ENCODE measurements at places on chromosomes 2 and 18. TPM values are rescaled to one million over a fixed set of nuclear protein-coding genes. Genes with fewer than 3 reads are reported as not detected.

The IL1B gene
- total RNA-seq: not detected

The MC4R gene
- not detected for total RNA-seq

The ICA1L gene
- 4.9 TPM for total RNA-seq

The L3MBTL4 gene
- total RNA-seq: 0.58 TPM

DNA sequence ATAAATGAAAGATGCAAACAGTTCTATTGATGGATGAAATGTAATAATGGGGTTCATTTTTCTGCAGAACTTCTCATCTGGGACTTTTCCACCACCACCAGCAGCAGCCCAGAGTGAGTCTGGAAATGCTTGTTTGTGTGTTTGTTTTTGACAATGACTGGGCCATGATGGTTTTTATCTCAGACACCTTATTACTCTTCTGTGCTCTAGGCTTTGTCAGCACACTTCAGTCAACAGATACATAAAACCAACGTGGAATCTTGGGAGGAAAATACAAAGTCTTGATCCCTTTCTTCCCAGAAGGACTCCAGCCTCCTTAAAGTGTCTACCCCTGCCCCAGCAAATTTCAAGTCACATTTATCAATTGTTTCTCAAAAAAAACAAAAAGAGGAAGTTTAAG lies 134.0 kb downstream of the MREG start:
- peaks cover 2% of the 10 kb centered on the region for H3K4me1 ChIP-seq
- no peak overlapping the region for H3K4me3 ChIP-seq
- H3K36me3 ChIP-seq: no peaks in the 10 kb centered on the region

DNA sequence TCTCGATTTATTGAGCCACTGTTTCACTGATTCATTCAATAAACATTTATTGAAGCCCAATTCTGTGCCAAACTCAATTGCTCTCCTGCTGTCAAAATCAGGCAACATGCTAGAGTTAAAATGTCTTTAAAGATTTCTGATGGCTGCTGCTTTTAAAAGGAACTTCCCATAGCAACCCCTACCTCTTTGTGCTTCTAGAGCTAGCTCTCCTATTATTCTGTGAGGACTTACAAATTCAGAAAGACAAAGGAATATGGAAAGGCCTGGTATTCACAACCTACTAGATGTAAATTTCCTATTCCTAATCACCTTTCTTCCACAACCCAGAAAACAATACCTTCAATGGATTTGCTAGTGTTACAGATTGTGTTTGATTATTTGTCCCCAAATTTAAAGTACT lies 395.5 kb downstream of the NRXN1 start:
- H3K27ac ChIP-seq: no peak overlapping the region
- no peaks in the 10 kb centered on the region for H3K27me3 ChIP-seq
- H3K4me3 ChIP-seq: no peak overlapping the region
- no peaks in the 10 kb centered on the region for H3K36me3 ChIP-seq
- DNase-seq: no peak
- no peaks in the 10 kb centered on the region for H3K4me1 ChIP-seq

- DNase-seq: peak; percentile 14
- H3K36me3 ChIP-seq: no peaks in the 10 kb centered on the region
- no peaks in the 10 kb centered on the region for H3K27me3 ChIP-seq
- no peaks in the 10 kb centered on the region for H3K4me1 ChIP-seq
Observed at GRCh38 chr2:166671801-166672200, 177.8 kb upstream of the SCN7A start.

GRCh38 chr2:181670632-181671031 lies 9.7 kb downstream of the NEUROD1 start:
- H3K27ac ChIP-seq: no peak overlapping the region
- DNase-seq: no peak
- no peak overlapping the region for H3K4me3 ChIP-seq
- no peaks in the 10 kb centered on the region for H3K4me1 ChIP-seq
- H3K27me3 ChIP-seq: peaks cover 37% of the 10 kb centered on the region
- no peaks in the 10 kb centered on the region for H3K36me3 ChIP-seq

GRCh38 chr2:54755641-54756326 lies 32.3 kb downstream of the EML6 start:
- H3K4me1 ChIP-seq: peaks cover 4% of the 10 kb centered on the region
- no peaks in the 10 kb centered on the region for H3K36me3 ChIP-seq
- DNase-seq: no peak
- H3K27ac ChIP-seq: no peak overlapping the region
- no peak overlapping the region for H3K4me3 ChIP-seq

DNA sequence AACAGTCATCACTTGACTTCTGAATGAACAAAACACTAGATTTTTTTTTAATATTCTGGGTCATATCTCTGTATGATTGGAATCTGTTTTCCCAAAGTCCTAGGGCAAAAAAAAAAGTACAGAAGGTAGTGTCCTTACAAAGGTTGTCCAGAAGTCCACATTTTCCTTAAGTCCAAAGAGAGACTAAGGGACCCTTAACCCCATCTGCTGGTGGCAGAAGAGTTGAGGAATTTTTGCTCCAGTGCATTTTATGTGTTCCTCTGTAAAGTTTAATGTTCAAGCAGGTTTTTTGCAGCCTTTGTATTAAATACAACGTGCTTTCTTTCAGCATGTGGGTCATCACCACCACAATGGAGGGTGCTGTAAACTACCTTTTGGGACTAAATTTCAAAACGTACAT lies 215.9 kb downstream of the SP3 start:
- H3K4me3 ChIP-seq: no peak overlapping the region
- H3K27ac ChIP-seq: no peak overlapping the region
- H3K27me3 ChIP-seq: no peaks in the 10 kb centered on the region

GRCh38 chr2:2938481-2938880 lies 439.1 kb downstream of the EIPR1 start:
- H3K4me3 ChIP-seq: no peak overlapping the region
- no peaks in the 10 kb centered on the region for H3K27me3 ChIP-seq
- no peak for DNase-seq
- no peaks in the 10 kb centered on the region for H3K4me1 ChIP-seq

GRCh38 chr2:120701499-120701898 lies 34.2 kb upstream of the GLI2 start:
- no peaks in the 10 kb centered on the region for H3K36me3 ChIP-seq
- no peak for DNase-seq
- H3K27ac ChIP-seq: no peak overlapping the region
- H3K4me3 ChIP-seq: no peak overlapping the region

DNA sequence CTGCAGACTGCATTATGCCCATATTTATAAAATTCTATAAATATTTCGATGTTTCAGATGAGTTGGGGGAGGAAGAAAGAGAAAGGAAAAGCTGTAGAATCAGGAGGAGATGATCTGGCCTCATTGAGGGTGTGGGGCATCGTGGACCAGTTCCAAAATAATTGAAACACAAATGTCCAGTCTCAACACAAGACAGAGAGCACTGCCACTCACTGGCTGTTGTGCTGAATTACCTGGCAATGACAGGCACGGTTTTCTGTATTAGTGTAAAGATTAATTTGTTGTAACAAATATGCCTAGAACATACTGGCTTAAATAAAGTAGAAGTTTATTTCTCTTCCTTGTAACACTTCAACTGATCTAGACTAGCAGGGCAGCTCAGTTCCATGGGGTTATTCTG lies 24.1 kb downstream of the POLE4 start:
- H3K4me1 ChIP-seq: no peaks in the 10 kb centered on the region
- H3K27ac ChIP-seq: no peak overlapping the region
- no peaks in the 10 kb centered on the region for H3K36me3 ChIP-seq
- H3K27me3 ChIP-seq: no peaks in the 10 kb centered on the region
- no peak overlapping the region for H3K4me3 ChIP-seq

All from astrocyte (in vitro differentiated cells and primary cell).